ENCODE measurements at places on chromosomes 2 and 18.

DNA sequence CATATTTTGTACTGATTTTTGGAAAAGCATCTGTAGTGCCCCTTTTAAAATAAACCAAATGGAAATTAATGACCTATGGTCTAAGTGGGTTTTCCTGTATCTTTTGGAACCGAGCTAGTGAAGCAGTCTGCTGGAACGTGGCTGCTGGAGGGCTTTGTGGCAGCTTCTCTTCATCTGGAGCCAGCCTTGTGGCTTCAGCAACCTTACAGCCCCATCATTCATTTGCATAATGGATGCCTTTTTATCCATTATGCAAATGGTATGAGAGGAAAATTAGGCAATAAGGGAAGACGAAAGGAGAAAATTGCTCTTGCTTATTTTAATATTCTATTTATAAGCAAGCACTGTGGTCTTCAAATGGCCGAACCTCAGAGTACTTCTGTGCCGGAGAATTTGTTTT lies 421.0 kb downstream of the PARD3B start:
- DNase-seq: no peak

GRCh38 chr2:172843266-172843582 lies 107.6 kb downstream of the RAPGEF4 start:
- no peak for DNase-seq

DNA sequence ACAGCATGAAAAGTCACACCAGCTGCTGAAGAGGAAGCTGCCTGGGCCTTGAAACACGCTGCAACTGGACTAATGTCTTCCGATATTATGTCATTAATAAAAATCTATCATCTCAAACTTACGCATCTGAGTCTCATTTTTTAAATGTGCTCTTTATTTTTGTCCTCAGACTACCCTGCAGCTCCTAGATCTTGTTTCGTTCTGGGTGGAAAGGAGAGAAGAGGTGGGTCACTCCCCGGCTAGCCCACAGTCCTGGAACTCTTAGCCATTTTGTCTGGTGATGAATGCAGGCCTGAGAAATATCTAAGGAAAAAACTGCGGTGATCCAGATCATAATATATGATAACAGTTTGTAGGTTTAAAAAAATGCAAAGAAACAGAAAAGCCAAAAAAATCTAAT lies 73.3 kb downstream of the TXNL1 start:
- no peak for DNase-seq

DNA sequence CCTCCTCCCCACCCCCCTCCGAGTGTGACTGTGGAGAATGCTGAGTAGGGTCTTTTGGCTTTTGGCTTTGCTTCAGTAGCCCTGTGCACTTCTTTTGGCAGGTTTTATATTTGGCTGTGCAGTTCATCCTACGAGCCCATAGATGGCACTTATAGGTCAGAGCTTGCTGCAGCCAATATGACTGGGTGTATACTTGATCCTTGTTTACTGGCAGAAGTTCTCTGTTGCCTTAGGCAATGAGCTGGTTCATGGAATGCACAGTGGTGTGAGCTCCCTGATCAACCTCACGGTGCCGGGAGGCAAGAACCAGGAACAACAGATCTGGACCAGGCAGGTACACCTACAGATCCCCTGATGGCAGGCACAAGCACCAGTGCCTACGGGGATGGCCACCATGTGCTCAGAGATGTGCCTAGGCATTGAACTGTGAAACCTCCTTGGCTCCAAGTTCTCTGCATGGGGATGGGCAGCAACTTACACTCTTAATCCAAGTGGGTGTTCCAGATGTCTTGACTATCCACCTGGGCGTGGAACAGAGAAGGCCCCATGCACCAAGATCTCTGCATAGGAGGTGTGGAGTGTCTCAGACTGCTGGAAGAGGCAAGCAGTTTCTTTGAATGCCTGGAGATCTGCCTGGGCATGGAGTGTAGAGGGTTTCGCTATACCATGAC lies 190.4 kb downstream of the KIAA1328 start:
- peak; percentile 19 for DNase-seq

GRCh38 chr2:37897511-37897910 lies 27.6 kb upstream of the RMDN2 start:
- DNase-seq: no peak

GRCh38 chr2:234107861-234108260 lies 57.4 kb downstream of the SPP2 start:
- no peak for DNase-seq

DNA sequence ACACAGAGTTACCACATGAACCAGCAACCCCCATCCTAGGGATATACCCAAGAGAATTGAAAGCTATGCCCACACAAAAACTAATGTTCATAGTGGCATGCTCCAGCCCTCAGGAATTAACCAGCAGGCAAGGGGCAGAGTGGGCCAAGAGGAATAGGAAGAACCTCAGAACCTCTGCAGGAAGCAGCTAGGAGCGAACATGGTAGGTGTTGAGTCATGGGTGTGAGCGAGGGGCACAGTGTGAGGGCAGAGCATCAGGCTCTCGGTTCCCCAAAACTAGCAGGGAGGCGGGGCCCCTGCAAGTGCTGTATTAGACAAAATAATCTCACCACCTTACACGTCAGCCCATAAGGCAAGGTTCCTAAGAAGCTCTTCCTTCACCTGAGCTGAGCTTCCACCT lies 5.6 kb upstream of the RUFY4 start:
- DNase-seq: no peak

DNA sequence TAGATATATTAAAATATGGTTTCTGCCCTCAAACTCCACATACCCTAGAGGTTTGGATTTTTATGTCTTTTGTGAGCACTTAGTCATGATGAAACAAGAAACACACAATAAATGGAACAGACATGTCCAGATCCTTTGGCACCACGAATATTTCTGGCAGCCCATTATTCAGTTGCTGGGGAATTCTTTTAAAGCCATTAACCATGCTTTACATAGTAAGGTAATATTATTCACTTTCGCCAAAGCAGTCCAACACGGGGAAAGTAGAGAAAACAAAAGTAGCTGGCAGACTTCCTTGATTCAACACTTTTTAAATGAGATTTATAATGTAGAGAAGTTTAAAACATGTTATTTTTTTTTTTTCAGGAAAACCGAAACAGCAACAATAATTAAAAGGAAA lies 235.4 kb downstream of the PIEZO2 start:
- no peak for DNase-seq

GRCh38 chr18:3840766-3841165 lies 390.8 kb downstream of the TGIF1 start:
- DNase-seq: no peak

GRCh38 chr2:169978402-169979017 lies 151.3 kb downstream of the UBR3 start:
- DNase-seq: no peak

DNA sequence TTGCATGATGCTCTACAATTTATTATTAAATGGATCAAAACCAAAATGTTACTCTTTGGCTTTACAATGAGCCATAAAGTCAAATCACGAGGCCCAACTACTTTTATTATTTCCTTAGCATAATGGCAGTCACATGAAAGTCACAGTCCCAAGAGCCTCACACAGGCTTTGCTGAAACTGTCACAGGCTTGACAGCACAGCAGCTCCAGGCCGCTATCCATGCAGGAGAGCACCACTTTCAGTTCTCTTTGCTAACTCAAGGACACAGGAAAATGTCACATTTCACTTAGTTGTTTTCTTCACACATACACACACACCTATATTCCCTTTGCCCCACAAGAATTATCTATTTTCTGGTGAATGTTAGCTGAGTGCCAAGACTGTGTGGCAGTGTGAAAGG lies 11.1 kb upstream of the MSGN1 start:
- no peak for DNase-seq

DNA sequence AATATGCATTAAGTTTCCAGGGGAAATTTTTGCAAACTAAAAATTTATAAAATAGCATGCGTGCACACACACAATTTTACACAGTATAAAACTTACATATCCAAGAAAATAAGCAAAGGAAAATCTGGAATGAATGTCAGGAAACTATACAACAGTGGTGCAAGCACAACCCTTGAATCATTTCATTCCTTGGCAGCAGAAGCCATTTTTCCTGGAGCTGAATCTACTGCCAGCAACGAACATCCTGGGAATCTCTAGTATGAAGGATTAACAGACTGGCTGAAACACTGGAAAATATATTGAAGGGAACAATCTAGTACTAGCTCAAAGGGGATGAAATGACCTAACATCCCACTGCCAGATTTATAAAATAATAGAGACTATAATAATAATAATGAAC lies 235.3 kb downstream of the DYM start:
- no peak for DNase-seq

Measured in ACHN (cell line).